Naive thymus-derived CD8-positive, alpha-beta T cell (primary cell): ENCODE measurements at places on chromosomes 11 and 22.

DNA sequence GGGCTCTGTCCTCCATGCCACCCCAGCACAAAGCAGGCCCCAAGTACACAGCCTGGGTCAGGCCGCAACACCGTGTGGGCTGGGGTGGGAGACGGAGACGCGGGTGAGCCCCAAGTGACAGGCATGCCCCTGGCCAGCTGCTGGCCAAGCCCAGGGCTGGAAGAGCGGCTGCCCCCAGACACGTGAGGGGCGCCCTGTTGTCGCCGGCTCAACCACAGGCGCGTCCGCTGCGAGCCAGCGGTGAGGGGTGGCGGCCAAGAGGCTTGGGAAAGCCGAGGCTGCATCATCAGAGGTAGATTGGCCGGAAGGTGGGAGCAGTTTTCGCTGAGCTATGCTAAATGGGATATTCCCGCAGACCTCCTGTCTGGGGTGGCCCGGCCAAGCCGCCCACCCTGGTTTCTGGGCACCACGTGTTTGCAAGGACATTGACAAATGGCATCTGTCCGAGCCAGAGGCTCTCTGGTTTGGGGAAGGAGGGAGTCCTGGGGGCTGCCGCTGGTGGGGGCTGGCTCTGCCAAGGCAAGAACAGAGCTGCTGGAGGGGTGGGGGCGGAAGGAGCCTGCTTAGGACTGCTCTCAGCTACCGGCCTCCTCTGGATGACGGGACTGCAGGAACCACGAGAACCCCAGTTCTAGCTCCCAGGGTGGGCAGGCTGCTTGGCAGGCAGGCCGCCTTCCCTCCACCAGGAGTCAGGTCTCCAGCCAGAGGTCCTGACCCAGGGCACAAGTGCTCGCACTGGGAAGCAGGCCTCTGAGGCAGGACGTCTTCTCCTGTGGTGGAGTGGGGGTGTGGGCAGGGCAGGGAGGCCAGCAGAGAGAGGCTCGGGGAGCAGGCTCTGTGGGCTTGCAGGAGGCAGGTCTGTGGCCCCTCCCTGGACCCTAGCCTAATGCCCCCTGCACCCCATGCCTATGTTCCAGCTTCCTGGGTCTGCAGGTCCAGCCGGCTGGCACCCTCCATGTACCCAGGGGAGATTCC, 552 bp downstream of the PRR33 start:
- H3K27me3 ChIP-seq: no peaks in the 10 kb centered on the region
- no peaks in the 10 kb centered on the region for H3K36me3 ChIP-seq
- H3K27ac ChIP-seq: peak overlapping the region; percentile 94
- peak overlapping the region; percentile 86 for H3K4me3 ChIP-seq
- H3K4me1 ChIP-seq: peaks cover 54% of the 10 kb centered on the region
- no peak for DNase-seq

DNA sequence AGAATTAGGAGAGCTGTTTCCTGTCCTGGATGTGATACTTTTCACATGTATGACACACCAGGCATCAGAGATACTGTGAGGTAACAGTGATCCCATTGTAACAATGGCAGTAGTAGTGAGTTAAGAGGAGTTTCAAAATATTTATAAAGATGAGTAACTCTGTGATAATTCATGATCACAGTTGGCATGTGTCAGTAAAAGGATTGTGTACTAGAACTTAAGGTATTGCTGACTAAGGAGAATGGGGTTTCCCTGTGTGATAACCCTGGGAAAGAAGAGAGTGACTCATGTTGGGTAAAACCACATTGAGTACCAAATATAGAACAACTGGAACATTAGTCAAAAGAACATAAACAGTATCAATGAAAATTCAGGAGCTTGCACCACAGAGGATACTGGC, 22.9 kb upstream of the SLC5A1 start:
- no peak overlapping the region for H3K4me3 ChIP-seq
- no peak for DNase-seq
- H3K4me1 ChIP-seq: no peaks in the 10 kb centered on the region
- H3K27ac ChIP-seq: no peak overlapping the region

DNA sequence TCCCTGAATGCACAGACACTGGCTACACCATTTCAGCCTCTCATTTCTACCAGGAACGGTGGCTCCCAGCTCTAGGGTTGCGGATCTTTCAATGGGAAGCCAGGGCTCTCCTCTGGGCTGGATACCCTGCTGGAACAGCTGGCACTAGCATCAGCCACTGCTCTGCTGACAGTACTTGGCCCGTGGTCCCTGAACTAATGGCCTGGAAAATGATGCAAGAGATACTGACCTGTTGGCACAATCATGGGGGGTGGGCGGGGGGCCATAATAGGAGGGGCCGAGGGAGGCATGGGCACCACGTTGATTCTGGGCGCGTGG, 10.7 kb upstream of the TBC1D10A start:
- H3K4me1 ChIP-seq: no peaks in the 10 kb centered on the region
- no peaks in the 10 kb centered on the region for H3K27me3 ChIP-seq
- no peak overlapping the region for H3K4me3 ChIP-seq
- no peak overlapping the region for H3K27ac ChIP-seq
- DNase-seq: no peak

DNA sequence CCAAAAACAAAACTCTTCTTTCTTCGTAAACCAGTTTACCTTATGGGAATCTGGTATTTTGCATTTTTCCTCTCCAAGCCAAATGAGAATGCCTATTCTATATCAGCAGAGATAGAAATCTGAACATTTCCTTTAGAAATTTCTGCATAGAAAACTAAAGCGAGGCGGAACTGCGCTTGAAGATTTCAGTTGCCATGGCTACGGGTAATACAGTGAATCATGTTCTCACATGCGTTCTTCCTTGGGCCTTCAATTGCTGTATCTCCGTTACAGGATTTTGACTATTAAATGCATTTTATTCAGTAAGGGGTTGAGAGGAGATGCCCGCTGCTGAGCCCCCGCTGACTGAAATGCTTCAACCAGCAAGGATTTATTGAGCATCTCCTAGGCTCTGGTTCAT, 108.2 kb upstream of the CRYBB3 start:
- peaks cover 4% of the 10 kb centered on the region for H3K4me1 ChIP-seq
- no peak overlapping the region for H3K4me3 ChIP-seq
- peaks cover 2% of the 10 kb centered on the region for H3K36me3 ChIP-seq
- H3K27me3 ChIP-seq: no peaks in the 10 kb centered on the region
- no peak for DNase-seq
- H3K27ac ChIP-seq: no peak overlapping the region

GRCh38 chr11:12719221-12719620, 45.0 kb downstream of the TEAD1 start:
- no peak for DNase-seq
- H3K4me1 ChIP-seq: peaks cover 21% of the 10 kb centered on the region
- no peak overlapping the region for H3K4me3 ChIP-seq
- no peaks in the 10 kb centered on the region for H3K36me3 ChIP-seq

DNA sequence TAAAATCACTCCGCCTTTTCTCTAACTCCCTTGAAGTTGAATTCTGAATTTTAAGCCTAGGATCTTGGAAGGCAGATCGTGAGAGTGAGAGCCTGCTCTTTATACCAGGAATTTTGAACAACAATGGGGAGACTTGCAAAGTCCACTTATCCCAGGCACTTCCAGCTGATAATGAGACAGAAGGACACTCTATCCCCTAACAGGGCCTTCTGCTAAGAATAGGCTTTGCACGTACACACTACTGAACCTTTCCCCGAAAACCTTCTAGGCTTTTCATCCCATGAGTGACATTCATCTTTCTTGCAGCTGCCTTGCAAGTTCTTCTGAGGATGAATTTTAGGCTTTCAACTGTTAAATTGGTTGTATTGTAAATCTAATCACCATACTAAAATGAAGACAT, 44.0 kb upstream of the WT1 start:
- H3K27me3 ChIP-seq: no peaks in the 10 kb centered on the region
- DNase-seq: no peak
- H3K27ac ChIP-seq: no peak overlapping the region
- H3K4me1 ChIP-seq: no peaks in the 10 kb centered on the region
- no peaks in the 10 kb centered on the region for H3K36me3 ChIP-seq

GRCh38 chr22:46617207-46617985, 2.8 kb upstream of the GRAMD4 start:
- no peaks in the 10 kb centered on the region for H3K36me3 ChIP-seq
- no peak overlapping the region for H3K4me3 ChIP-seq
- peaks cover 23% of the 10 kb centered on the region for H3K4me1 ChIP-seq
- H3K27me3 ChIP-seq: no peaks in the 10 kb centered on the region
- H3K27ac ChIP-seq: no peak overlapping the region
